Lung microvascular endothelial cell (primary cell): ENCODE measurements at places on chromosomes 1 and 21. TPM values are rescaled to one million over a fixed set of nuclear protein-coding genes. Genes with fewer than 3 reads are reported as not detected.

The PALMD gene
- total RNA-seq, result 22.2 and 30.3 TPM in 2 replicates

The SMYD2 gene
- 147 and 192 TPM in 2 replicates for total RNA-seq

The MYBPH gene
- total RNA-seq, result not detected in 2 replicates

The BEND5 gene
- 0.87 and 1.4 TPM in 2 replicates for total RNA-seq

The UMODL1 gene
- not detected in 2 replicates for total RNA-seq

The LCE3C gene
- total RNA-seq, result not detected in 2 replicates

The PTGER3 gene
- under 0.01 TPM in 2 replicates for total RNA-seq

The ADAR gene
- 56.9 and 66.5 TPM in 2 replicates for total RNA-seq
